NCI-H187 (cell line): ENCODE measurements at places on chromosomes 1 and 21.

DNA sequence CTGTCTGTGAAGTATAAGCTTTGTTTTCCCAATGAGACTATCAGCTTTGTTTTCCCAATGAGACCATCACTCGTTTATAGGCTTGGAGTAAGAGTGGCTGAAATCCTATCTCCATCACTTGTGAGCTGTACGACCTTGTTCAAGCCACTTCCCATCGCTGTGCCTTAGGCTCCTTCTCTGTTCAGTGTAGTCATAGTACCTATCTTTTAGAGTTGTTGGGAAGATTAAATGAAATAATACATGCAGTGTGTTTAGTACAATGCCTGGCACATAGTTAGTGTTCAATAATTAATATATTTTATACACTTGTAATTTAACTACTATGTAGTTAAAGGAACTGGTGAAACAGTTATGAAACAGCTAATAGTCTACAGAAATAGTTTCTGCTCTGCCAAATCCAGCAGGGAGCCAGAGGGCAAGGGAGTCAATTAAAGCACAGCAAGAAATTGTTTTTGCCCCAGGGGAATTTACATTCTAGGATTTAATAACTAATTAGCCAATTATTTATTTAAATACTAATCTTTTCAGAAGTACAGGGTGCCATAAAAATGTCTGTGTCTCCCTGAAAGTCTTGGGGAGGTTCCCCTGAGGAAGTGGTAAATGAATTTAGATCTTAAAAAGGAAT, 139.3 kb upstream of the HMCN1 start:
- no peak for DNase-seq

DNA sequence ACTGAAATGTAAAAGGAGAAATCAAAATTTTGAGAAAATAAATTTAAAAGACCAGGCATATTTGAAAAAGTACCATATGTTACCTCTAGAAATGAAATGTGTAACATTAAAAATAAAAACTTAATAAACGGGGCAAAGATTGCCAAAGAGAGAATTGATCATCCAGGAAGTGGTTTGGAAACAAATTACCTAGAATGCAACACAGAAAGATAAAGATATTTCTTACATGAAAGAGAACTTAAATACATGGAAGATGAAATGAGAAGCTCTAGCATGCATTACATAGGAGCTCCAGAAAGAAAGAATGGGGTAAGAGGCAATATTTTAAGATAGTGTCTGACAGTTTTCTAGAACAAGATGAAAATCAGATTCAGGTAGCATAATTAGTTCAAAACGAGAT, 235.9 kb upstream of the IRF2BP2 start:
- DNase-seq = no peak

- DNase-seq = no peak
These were observed 120.8 kb downstream of the CLEC20A start for GRCh38 chr1:178376008-178376407.

DNA sequence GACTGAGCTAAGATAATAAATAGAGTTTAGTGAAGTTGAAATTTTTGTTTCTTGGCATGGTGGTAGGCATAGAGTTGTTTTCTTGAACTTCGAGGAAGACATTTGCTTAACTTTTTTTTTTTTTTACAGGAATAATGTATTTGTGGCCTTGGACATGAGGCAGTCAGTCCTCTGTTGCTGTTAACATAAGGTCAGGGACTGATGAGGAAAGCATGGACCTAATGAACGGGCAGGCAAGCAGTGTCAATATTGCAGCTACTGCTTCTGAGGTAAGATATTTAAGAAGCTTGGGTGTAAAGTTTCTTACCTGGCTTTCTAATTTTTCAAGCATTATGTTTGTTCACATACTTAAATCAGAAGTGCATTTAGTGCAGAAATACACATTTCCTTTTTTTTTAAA, 51.5 kb downstream of the RALGPS2 start:
- no peak for DNase-seq

- no peak for DNase-seq
These were observed 5.3 kb downstream of the KTI12 start for GRCh38 chr1:52028328-52028727.

- no peak for DNase-seq
These were observed 93.9 kb upstream of the TSPAN2 start for GRCh38 chr1:115183158-115183557.

GRCh38 chr1:231460614-231461013, 38.5 kb upstream of the EGLN1 start:
- no peak for DNase-seq

DNA sequence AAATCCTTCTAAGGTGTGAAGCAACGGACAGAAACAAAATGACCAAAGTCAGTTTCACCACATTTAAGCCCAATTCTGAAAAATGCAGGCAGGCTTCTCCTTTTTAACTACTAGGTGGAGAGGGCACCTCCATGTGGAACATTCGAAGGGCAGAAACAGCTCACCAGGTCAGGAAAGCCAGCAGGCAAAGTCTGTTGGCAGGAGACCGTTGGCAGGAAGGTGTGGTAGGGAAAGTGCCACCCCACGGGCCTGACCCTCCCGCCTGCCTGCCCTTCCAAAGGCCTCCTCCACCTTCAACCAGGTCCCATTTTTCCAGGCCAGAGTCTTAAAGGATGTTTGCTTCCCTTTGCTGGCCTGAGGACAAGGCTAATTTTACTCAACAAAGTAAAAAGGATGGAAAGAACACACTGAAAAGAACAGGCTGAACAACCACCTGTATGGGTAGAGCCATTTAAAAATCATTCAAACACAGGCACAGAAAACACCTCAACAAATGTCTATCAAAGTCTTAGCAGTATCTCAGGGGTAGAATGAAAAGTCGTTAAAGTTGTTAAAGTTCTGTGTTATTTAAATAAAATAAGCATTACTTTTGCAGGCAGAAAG, 26.4 kb downstream of the CAPZB start:
- DNase-seq = no peak

- peak; percentile 80 for DNase-seq
These were observed 22.7 kb upstream of the ARF1 start for GRCh38 chr1:228059634-228060457.

DNA sequence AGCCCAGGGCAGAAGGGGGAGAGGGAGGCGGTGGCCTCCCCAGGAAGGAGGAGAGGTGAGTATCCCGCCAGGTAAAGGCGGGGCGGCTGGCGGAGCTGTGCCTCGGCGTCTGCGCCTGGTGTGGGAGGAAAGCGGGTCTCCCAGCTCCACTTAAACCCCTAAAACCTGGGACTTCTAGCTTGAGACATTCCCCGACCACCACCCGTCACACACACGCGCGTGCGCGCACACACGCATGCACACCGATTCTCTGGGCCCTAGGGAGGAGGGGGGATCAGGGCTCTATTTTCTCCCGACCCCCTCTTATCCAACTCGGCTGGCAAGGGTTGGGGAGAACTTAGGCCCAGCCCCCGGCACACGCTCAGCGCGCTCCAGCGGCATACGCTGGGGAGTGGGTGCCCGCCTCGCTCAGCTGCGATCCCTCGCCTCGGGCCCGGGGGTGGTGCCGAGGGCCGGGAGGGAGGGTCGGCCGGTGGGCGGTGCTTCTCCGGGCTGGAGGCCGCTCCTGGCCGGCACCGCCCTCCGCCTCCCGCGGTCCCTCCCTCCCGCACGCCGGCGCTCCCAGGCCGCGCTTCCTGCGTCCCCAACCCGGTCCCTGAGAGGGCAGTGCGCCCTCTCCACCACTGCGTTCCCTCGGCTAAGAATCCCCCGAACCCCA, at the start of gene TMEM51:
TSS of gene TMEM51 (plus strand) at position 564 of the 658 bp plus-strand sequence. CDS start 61,341 bp downstream, outside the sequence.
- no peak for DNase-seq

- no peak for DNase-seq
These were observed 16.3 kb upstream of the PADI2 start for GRCh38 chr1:17135530-17135929.

DNA sequence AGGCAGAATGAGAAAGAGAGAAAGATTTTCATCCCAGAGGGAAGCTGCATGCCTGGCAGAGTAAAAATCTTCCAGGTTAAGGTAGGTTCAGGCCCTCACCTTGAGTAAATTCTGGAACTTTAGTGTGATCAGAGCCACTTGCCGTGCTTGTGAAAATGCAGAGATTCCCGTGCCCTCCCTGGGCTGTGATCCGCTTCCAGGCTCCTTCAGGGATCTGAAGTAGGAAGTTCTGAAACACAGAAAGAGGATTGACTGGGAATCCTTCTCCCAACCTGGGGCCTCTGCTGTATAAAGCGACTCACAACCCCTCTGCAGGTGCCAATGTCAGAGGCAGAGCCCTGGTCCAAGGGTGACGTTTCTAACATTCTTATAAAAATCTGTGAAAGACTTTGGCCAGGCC, 26.6 kb downstream of the NUAK2 start:
- no peak for DNase-seq

DNA sequence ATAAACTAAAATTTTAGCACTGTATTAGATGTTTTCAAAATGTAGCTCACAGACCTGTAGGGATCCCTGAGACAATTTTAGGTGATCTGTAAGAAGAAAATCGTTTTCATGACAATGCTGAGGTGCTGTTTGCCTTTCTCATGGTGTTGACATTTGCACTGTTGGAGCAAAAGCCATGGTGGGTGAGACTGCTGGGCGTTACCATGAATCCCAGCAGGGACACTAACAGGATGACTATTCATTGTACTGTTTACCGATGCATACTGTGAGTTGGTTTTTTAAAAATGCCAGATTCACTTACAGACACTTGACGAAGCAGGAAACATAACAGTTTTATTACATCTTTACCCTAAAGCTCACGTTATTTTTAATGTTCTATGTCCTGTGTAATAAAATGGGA, 468.5 kb downstream of the PCP4 start:
- DNase-seq = no peak

- no peak for DNase-seq
These were observed 389 bp downstream of the SEMA6C start for GRCh38 chr1:151146072-151146411.

- no peak for DNase-seq
These were observed 216.9 kb upstream of the SAMSN1 start for GRCh38 chr21:14762734-14763694.

GRCh38 chr1:71490432-71490831, 409.6 kb upstream of the ZRANB2 start:
- no peak for DNase-seq
